Stimulated activated CD4-positive, alpha-beta T cell treated with anti-CD3 and anti-CD28 coated beads, Interleukin-4, amount 100 ng/mL, for 24 hours (primary cell): ENCODE measurements at places on chromosomes 6 and 20.

GRCh38 chr6:21163110-21163837, 430.3 kb upstream of the SOX4 start:
- no peak for DNase-seq

DNA sequence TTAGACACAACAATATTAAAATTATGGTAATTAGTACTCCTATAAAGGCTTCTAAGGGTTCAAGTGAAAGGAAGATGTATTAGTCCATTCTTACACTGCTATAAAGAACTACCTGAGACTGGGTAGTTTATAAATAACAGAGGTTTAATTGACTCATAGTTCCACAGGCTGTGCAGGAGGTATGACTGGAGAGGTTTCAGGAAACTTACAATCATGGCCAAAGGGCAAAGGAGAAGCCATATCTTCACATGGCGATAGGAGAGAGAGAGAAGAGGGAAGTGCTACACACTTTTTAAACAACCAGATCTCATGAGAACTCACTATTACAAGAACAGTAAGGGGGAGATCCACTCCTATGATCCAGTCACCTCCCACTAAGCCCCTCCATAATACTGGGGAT, 52.9 kb downstream of the TINAG start:
- no peak for DNase-seq

DNA sequence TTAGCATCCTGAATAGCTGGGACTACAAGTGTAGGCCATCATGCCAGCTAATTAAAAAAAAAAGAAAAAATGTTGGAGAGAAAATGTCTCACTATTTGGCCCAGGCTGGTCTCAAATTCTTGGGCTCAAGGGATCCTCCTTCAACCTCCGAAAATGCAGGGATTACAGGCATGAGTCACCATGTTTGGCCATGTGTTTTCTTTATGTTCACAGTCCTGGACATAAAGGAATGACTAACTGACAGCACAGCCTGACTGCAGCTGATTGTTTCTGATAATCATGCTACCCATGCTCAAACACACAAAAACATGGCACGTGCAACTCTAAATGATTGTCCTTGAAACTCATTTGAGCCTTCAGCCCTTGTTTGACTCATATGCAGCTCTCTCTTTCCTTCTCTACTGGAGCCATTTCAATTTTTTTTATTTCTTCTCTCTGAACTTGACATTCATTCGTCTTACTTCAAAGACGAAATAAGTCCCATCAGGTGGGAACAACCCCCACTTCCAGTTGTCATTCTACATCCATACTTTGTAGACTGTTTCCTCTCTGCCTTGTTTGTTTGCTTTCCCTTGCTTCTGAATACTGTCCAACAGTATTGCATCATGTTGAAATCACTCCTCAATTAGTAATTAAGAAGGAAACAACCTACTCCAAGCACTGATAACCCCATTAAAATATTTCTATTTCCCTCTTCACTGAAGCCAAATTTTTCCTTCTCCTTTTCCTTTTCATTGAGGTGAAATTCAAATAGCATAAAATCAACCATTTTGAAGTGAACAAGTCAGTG, 413.0 kb downstream of the BMP2 start:
- DNase-seq: no peak

DNA sequence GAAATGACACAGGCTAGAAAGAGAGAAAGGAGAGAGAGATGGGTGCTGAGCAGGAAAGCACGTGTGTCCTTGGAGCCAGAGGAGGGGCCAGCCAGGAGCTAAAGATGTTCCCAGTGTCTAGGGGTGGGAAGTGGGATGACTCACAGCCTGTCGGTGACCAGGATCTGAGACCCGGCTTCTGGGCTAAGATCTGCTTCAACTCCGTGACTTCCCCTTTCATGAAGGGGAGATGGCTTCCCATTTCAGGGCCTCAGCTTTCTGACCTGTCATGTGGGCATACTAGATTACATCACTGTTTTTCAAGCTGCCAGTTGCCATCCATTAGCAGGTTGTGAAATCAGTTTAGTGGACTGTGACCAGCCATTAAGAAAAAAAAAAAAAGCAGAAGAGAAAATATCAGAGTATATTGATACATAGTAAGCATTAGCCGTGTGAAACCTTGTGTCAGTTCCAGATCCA, 5.4 kb downstream of the TGM3 start:
- DNase-seq: no peak

GRCh38 chr6:129598244-129599187, 111.5 kb downstream of the ARHGAP18 start:
- DNase-seq: peak; percentile 15

GRCh38 chr20:7855545-7855944, 84.7 kb downstream of the HAO1 start:
- DNase-seq: no peak

DNA sequence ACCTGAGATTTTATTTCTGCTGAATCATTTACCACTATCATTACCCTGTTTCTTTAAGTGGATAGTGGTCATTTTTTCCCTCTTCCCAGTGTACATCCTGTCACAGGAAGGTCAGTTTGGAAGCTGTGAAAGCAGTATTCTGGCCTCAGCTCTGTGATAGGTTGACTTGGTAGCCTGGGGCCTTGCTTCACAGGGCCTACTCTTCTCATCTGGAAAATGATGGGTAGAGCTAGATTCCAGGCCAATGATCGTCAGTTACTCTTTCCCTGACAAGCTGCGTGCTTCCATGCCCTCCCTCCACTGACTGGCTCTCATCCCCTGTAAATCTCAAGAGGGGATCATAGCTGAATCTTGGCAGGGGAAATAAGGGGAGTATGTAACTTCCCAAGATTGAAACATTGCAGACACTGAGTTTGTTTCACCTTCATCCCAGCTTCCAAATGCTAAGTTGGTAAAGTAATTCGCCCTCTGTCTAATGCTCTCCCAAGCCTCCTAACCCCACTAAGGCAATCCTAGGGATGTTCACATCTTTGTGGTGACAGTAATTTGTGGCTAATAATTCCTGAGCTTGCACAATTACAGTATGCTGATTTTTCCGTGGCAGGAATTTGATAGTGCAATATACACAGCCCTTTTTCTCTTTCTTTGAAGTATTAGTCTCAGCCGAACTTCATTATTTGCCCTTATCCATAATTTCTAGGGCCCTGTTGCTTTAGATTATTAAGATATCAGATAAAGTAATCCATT, 51.2 kb downstream of the VAPB start:
- no peak for DNase-seq

DNA sequence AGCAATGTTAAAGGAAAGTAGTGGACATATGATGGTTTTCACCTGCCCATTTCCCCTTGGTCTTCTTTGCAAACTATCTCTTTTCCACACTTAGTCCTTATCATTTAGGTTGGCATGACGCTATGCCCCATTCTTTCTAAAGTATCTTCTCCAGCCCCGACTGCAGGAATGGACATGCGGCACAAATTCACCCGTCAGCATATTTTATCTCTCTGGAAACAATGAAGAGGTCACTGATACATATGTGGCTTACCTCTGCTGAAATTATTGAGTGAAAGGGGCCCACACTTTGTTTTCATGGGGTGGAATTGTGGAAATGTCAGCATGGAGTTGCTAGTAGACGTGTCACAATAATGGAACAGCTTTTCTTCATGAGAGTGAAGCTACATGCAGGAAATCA, 45.8 kb upstream of the MEI4 start:
- DNase-seq: no peak

GRCh38 chr20:11266571-11266970, 592.8 kb upstream of the JAG1 start:
- DNase-seq: no peak

GRCh38 chr6:3260772-3261517, 2.2 kb downstream of the PSMG4 start:
- DNase-seq: no peak

DNA sequence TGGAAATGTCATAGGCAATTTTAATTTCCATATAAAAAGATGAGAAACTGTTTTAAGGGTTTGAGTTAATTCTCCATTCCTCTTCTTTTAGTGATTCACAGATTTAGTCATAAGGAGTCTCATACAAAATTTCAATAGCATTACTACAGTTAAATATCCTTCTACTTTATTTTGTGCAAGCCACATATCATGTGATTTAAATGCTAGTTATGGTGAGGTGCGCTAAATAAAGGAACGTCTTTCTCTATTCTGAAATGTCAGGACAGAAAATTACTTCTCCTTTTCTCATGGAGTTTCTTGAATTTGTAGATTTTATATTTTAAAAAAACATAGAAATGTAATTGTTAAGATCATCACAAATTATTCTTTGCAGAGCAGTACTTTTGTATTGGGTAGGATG, 50.0 kb upstream of the SUPT3H start:
- no peak for DNase-seq

GRCh38 chr6:155001934-155002333, 6.8 kb downstream of the TIAM2 start:
- no peak for DNase-seq

DNA sequence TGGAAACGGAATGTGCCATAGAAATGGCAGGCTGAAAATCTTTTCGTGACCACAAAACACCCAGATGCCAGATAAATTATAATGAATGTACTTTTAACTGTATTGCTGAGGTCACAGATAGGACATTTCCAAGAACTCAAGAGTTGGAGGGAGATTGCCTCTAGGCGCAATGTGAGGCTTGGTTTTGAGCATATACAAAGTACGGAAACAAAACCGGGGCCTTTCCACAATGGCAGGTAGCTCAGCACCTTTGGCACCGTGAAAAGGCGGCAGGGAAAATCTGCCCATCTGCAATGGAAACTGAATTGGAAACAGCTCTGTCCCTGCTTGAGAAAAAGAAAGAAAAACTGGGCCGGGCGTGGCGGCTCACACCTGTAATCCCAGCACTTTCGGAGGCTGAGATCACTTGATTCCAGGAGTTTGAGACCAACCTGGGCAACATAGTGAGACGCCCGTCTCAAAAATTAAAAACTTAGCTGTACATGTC, 10.5 kb upstream of the C20orf144 start:
- no peak for DNase-seq

- DNase-seq: no peak
Observed at GRCh38 chr20:37619496-37619895, 74.3 kb upstream of the CTNNBL1 start.

DNA sequence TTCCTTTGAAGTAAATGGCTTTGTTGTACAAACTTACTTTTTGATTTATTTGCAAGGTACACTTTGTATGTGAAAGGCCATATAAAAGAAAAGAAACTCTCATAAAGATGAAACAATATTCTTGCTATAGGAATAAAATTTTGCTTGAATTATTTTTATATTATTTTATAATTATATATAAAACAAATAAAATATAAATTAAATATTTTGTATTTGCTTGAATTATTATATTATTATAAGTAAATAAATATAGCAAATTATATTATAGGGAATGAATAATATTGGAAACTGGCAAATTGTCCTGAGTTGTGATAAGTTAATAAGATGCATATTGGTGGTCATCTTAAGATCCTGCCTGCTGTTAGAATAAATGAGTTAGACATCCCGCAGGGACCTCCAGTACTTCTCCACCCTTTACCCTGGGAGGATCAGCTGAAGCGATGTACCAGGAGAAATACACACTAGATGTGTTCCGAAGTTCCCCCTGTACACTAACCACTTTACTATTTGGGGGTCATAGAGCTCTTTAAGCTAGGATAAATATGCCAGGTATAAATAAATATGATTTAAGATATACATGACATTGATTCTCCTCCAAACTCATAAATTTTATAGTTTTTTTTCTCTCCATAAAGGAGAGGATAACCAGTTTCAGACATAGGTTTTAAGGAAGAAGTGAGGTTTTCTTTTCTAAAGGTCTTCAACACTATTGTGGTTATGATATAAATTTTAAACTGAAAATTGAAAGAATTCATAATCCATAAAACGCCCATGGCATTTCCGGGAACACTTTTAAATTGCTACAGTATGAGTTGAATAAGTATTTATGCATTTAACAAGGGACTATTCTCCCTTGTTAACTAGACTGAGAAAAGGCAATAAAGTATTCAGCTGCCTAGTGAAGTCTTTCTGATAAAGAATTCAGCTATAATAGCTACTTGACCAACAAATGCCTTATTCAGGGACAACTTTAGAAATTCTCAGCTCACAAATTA, 486.3 kb upstream of the MARCKS start:
- no peak for DNase-seq

DNA sequence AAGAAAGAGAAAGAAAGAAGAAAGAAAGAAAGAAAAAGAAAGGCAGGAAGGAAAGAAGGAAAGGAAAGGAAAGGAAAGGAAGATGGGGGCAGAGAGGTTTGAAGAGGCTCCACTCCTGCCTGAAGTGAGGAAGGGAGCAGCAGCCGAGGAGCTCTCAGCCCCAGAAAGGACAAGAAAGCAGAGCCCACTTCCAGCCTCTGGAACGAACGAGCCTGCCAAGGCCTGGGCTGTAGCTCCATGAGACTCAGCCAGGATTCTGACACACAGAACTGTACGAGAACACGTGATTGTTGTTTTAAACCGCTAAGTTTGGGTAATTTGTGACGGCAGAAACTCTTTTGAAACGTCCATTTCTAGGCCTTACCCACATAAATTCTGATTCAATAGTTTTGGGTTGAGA, 69.5 kb downstream of the TTLL2 start:
- no peak for DNase-seq

- DNase-seq: no peak
Observed at GRCh38 chr6:97218912-97219311, 64.1 kb downstream of the MMS22L start.

- DNase-seq: no peak
Observed at GRCh38 chr6:80725156-80725930, 618.9 kb downstream of the BCKDHB start.

DNA sequence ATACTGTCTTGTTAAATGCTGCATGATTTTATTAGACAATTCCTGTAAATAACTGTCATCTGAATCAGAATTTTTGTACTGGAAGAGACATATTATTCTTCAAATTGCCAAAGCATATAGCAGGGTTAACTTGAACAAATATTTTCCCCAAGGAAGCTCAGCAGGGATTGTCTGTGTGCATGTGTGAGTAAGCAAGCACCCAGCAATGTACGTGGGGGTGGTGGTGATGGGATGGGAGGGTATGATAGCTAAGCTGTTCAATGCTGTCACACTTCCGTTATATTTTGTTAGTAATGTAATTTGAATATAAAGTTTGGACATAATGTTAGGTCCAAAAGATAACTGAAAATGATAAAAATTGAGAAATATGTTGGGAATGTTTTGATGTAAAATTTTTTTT, 118.1 kb downstream of the MYB start:
- DNase-seq: no peak

DNA sequence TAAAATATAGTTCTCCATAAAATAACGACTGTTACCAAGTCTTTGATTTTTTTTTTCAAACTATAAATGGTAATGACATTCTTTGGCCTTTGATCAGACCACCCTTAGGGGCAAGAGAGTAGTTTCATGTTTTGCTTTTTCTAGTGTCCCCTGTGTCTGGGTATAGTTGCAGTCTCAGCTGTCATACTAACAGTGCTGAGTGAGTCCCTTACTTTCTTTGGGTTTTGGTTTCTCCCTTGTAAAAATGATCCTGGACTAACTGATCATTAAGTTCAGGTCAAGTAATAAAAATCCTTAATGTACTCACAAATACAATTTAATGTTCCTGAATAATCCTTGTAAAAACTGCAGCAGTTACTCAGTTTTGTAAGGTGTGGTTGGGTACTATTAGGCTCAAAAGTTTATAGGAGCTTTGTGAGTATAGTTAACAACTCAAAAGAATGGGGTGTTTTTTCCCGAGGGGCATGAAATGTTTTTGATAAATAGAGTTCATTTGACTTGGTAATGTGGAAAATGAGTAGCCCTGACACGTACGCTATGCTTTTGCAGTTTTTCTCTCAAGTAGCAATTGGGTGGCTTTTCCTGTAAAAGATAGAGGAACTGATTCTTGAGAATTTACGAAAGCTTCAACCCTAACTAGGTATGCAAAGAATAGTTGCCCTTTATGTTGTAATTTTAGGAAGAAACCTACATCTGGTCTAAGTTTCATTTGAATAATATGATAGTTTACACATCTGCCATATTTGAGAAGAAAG, 6.2 kb downstream of the PTPN1 start:
- DNase-seq: no peak

- DNase-seq: no peak
Observed at GRCh38 chr6:116450769-116451740, 10.1 kb upstream of the CALHM6 start.
